Caki2 (cell line): ENCODE measurements at places on chromosomes 7 and 10.
A peak's percentile ranks its signal among the peaks of the same experiment; 100 is the strongest.

DNA sequence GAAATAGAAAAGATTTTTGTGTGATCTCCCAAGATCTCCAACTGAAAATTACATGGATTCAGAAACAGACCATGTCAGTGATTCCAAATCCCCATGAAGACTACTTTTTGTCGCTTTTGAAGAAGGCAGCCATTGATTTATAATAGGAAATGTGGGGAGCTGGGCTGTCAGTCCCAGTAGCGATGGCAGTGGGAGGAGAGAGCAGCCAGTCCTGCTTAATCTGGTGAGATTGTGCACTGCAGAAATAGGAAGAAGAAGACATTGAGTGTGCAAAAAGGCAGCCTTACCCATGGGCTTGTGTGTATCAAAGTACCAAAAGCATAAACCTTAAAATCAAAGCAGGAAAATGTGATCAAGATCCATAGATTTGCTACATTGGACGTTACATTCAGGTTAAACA, 4.8 kb downstream of the ADRB1 start:
- no peak for DNase-seq

- DNase-seq, result no peak
These were observed 119.2 kb downstream of the MBL2 start for GRCh38 chr10:52653263-52653909.

DNA sequence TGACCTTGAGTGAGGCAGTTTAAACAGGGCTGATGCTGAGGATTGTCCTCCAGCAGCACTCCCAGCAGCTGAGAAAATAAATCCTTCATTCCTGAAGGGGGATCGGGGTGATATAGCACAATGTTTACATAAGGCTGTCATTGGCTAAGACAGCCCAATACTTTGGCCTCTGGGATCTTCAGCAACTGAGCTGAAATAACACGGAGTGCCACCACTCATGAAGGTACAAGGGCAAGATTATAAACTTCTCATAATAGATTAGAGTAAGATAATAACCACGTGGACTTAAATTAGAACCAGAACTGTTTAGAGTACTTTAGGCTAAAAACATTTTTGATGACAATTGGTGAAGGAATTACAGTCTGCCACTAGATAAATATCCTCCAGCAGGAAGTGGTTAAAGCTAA, 70.0 kb upstream of the PAPSS2 start:
- no peak for DNase-seq

- no peak for DNase-seq
These were observed 32.8 kb upstream of the CDK14 start for GRCh38 chr7:90563286-90563685.

DNA sequence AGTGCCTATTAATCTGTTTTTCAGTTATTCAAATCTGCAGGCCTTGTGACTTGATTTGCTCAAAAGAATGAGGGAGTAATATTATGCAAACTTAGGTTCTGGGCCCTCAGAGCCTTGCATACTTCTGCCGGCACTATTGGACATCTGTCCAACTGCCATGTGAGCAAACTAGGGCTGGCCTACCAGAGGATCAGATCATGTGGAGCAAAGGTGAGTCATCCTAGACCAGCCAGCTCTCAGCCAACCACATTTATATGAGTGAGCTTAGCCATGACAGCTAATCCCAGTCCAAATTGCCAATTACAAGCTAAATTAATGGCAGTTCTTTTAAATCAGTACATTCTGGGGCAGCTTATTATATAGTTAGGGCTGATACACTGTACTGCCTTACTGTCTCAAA, 69.6 kb downstream of the SDHAF3 start:
- DNase-seq, result no peak

- no peak for DNase-seq
These were observed 4.6 kb upstream of the ADCYAP1R1 start for GRCh38 chr7:31047313-31048146.

DNA sequence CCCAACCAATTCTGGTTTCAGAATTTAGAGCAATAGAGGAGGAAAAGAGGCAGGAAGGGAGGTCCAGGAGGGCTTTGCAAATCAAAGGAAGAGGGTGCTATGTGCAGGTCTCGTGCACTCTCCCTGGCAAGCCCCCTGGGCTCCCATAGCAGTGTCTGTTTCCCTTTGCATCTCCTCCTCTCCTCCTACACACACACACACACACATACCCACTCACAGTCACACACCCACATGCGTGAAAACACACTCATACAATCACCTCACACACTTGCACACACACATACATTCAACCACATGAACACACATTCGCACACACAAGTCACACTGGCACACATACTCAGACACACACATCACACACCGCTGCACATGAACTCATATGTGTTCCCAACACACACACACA, 105.3 kb downstream of the OAT start:
- no peak for DNase-seq

DNA sequence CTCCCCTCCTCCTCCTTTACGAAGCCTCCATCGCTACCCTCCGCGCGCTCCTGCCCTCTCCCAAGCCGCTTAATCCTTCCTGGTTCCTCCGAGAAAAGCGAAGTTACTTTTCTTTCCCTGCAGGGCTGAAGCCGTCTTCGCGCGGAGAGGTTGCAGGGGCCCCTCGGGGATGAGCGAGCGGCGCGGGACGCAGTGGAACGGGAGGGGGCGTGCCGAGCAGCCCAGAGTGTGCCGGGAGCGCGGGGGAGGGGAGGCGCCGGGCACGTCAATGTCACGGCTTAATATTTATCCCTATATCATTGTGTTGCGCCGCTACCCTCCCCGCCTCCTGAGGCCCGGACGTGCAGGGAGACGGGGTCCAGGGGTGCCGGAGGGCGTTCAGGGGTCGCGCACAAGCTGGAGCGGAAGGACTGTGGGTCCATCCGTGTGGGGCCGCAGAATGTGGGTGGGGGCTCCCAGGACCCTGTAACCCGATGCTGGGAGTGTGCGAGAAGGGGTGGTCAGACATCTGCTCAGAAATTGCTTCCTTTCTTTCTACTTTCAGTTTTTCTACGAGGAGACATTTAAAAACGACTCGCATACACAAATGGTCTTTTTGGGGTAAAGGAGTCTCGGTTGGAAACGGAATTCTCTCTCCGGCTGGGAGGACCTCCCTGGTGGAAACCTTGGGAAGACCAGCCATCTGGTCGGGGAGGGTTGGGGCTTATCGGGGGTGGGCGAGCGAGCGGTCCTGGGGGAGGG, 2.4 kb downstream of the CDK6 start:
- peak; percentile 85 for DNase-seq

DNA sequence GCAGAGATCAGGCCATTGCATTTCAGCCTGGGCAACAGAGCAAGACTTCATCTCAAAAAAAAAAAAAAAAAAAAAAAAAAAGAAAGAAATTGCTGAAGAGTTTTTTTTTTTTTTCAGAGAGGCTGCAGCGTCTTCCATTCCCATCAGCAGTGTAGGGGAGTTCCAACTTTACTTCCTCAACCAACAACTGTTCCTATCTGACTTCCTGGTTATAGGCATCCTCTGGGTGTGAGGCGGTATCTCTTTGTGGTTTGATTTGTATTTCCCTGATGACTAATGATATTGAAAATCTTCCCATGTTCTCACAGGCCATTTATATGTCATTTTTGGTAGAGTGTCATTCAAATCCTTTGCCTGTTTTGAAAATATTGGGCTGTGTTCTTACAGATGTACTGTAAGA, 40.2 kb downstream of the PRTFDC1 start:
- no peak for DNase-seq

DNA sequence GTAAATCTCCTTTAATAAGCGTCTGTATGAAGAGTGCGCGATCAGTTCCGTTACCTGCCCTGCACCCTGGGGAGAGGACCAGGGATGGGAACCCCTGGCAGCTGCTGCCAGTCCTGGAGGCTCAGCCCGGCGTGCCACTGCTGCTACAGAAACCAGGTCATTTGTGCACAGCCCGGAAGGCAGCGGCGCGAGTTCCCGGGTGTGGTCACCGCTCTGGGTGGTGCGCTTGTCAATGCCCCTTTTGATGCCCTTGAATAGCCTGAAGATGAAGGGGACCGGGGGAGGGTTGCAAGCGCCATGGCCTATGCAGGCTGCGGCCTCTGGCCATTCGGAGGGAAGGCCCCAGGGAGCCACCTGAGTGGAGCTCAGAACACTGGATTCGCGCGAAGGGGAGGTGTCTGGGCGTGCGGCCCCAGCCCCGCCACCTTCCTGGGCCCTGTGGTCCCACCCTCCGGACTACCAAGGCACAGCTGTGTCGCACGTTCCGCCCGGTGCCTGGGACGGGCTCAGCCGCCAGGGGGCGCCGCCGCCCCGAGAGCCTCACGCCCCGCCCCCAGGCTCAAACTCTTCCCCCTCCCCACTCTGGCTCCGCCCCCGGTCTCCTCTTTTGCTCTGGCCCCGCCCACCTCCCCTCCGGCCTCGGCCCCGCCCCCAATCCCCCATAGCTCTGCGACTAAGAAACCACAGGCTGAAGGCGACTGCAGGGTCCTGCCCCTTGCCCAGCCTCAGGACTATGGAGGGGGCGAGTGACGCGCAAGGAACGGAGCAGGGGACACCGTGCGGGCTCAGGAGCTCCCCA, 16.5 kb downstream of the AP5Z1 start:
- DNase-seq, result no peak

- no peak for DNase-seq
These were observed 85.0 kb downstream of the PRKCQ start for GRCh38 chr10:6494936-6495592.

GRCh38 chr7:93948873-93949272, 27.3 kb downstream of the GNG11 start:
- DNase-seq, result no peak

GRCh38 chr10:132867801-132868644, 74.3 kb downstream of the CFAP46 start:
- DNase-seq, result no peak

DNA sequence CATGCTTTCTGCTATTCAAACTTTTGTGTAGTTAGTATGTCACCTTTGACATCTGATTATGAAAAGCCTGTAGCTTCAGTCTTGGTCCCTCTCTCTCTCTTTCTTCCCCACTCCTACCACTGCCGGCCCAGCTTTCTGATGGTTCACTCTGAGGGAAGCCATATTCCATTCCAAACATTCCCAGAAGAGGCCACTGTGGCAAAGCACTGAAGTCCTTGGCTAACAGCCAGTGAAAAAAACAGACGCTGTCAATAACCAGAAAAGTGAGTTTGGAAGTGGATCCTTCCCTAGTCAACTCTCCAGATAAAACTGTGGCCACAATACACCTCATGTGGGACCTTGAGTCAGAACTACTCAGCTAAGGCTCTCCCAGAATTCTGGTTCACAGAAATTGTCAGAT, 950.7 kb upstream of the PHF14 start:
- DNase-seq, result peak; percentile 12

DNA sequence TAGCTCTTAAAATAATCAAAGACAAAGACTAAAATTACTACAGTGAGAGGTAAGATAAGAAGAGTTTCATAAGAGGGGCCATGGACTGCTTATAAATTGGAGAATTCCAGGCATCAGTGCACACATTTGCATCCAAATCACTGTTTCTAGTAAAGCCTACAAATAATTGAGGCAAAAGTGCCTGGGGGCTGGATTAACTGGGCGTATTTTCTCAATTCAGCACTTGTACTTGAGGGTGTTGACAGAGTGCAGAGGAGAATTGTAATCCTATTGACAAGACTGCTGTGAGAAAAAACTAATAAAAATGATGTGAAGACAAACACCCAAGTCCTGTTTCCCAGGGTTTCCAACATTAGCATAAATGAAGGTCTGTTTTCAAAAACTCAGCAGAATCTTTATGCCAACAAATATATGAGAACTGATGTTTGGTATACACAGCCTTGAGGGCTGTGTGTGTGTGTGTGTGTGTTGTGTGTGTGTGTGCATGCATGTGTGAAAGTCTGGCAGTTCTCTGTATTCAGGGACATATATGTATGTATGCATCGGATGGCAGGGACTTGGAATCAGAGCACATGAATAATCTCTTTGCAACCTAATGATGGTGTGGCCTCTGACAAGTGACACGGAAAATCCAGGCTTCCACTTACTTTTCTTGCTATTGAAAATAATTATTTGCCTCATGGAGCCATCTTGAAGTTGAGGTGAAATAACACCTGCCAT, 182.1 kb upstream of the CDC14C start:
- no peak for DNase-seq

- no peak for DNase-seq
These were observed 12.7 kb downstream of the GET4 start for GRCh38 chr7:889025-889390.

- DNase-seq, result no peak
These were observed 82.6 kb downstream of the GPR26 start for GRCh38 chr10:123748711-123749110.
